ENCODE measurements at places on chromosomes 13 and 19.

DNA sequence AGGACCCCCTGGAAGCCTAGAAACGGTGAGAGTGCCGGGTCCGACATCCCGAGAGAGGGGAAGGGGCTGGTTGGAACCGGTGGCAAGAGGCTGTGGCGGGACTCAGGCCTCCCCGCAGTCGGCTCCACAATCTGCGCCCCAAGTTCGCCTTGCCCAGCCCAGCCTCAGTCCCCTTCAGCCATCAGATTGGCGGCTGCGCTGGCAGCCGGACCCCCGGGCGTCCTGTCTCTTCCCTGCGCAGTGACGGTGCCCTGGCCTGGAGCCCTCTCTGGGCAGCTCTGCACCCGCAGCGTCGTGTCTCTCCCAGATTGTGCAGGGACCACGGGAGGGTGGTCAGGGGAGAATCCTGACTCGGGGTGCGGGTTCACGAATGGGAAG, 315 bp downstream of the ZNF492 start:
- no peak for DNase-seq

DNA sequence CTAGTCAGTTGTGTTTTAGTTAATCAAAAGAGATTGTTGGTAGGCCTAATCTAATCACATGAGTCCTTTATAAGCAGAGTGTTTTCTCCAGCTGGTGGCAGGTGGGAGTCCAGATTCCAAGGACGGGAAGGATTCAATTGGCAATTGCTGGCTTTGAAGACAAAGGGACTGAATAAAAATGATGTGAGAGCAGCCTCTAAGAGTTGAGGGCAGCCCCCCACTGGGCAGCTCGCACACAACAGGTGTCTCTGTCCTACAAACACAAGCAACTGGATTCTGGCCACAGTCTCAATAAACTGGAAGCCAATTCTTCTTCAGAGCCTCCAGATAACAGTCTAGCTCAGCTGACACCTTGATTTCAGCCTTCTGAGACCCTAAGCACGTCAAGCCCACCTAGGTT, 915.2 kb downstream of the PCDH9 start:
- no peak for DNase-seq

DNA sequence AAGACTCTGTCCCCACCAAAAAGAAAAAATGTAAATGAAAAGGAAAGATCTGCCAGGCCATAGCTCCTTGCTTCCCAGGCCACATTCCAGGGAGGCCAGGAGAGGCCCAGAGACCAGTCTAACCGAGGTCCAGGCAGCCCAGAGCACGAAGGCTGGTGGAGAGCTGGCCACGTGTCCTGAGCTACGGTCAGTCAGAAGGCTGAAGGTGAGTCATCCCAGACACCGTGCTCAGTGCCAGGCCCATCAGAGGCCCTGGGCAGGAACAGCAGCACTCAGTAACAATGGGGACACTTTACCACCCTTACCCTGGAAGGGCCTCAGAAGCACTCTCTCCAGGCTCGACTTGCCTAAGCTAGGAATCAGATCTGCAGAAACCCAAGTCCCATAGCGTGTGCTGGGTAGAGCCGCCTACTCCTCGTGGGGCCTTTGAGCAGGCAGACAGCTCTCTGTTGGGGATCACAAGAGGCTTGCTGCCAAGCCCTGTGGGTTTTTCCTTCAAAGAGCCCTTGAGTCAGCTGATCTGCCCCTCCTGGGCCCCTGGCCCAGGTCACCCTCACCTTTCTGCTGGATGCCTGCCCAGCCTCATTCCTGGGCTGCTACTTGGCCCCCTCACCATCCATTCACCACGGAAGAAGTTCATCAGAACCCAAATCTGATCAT, 11.6 kb upstream of the DNMT1 start:
- peak; percentile 41 for DNase-seq

DNA sequence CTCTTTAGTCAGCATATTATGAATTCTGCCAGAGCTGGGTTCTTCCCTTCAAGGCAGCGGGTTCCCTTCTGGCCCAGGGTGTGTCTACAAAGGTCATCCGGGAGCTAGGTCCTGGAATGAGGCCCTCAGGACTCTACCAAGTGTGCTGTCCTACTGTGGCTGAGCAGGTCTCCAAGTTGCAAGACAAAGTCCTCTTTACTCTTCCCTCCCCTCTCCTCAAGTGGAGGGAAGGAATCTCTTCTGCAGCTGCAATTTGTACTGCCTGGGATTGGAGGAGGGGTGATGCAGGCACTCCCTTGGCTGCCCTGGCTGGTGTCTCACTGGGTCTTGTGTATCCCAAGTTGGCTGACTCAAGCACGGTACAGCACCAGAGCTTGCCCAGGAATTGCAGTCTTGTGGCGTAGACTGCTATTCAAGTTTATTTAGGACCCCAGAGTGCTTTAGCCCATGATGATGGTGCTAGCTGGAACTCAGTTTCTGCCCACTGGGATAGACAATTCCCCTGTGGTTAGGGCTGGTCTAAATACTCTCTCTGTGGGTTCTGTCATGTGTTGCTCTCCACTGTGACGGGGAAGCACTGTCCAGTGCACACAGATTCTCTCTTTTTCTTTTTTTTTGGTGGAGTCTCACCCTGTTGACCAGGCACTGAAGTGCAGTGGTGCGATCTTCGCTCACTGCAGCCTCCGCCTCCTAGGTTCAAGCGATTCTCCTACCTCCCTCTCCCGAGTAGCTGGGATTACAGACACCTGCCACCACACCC, 28.5 kb downstream of the RFC3 start:
- no peak for DNase-seq

- no peak for DNase-seq
Measured at GRCh38 chr13:25798998-25799397, 252.8 kb downstream of the SHISA2 start.

GRCh38 chr13:19661561-19661960, 28.1 kb downstream of the MPHOSPH8 start:
- no peak for DNase-seq

GRCh38 chr19:11659612-11660011, 62.3 kb downstream of the ZNF627 start:
- peak; percentile 9 for DNase-seq

- DNase-seq: no peak
Measured at GRCh38 chr19:44767295-44768180, 10.2 kb upstream of the CBLC start.

- no peak for DNase-seq
Measured at GRCh38 chr19:3055741-3056416, 6.4 kb downstream of the TLE5 start.

DNA sequence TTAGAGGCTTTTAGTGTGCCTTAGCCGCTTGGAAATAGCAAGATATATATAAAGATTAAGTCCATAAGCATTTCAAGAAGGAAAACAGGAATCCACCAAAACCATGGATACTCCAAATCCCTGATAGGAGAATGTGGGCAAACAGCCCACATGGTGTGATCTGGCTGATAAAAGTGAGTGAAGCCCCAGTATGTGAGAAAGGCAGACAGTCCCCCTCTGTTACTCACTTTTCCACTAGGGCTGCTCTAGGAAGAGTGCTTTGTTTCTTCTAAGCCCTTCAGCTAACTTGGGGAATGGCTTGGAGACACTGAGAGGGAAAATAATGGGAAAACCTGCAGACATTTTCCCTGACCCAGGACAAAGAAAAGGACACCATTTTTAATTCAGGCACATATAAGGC, 802.3 kb upstream of the PRR20A start:
- no peak for DNase-seq

GRCh38 chr13:55199134-55199533, 1941.6 kb upstream of the PRR20A start:
- no peak for DNase-seq

DNA sequence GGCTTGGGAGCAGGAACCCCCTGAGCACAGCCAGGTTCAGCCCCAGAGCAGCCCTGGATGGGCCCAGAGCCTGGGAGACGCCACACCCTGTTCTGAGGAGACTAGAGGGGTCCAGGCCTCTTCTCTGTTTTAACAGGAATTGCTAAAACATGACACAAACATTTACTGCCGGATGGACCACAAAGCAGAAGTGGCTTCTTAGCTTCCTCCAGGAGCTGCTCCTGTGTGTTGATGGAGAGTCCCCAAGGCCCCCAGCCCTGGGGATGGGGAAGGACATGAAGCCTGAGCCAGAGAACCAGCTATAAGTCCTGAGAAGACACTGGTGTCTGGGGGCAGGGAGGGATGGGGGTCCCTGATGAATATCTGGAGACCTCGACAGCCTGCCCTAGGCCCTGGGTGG, 14.6 kb downstream of the CEACAM3 start:
- DNase-seq: no peak

- DNase-seq: no peak
Measured at GRCh38 chr13:49062297-49062896, 86.7 kb downstream of the FNDC3A start.

DNA sequence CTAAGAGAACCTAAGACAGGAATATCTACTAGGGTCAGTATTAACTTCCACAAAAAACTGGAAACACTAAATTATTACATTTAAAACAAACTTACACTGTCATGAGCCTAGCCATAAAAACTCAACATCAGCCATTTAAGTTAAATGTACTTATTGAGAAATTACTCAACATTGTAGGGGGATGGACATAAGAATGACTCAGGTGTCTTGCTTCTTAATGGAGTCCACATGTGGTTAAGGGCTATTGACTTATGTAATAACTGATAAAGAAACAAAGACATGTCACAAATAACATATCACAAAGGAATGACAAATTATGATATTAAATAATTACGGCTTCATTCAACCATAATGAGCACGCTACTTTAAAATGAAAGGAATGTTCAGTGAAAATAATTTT, 36.2 kb downstream of the CLDN10 start:
- DNase-seq: peak; percentile 39

DNA sequence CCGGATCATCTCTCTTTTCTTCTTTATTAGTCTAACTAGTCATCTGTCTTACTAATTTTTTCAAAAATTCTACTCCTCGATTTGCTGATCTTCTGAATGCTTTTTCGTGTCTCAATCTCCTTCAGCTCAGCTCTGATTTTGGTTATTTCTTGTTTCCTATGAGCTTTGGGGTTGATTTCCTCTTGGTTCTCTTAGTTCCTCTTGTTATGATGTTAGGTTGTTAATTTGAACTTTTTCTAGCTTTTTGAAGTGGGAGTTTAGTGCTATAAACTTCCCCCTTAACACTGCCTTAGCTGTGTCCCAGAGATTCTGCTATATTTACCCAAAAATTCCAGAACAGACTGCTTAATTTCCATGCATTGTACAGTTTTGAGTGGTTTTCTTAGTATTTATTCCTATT, 3.4 kb downstream of the FCAR start:
- DNase-seq: no peak

- peak; percentile 22 for DNase-seq
Measured at GRCh38 chr13:109144693-109145437, 515.5 kb downstream of the MYO16 start.

GRCh38 chr19:43735957-43736356, 18.8 kb downstream of the SMG9 start:
- DNase-seq: peak; percentile 67

DNA sequence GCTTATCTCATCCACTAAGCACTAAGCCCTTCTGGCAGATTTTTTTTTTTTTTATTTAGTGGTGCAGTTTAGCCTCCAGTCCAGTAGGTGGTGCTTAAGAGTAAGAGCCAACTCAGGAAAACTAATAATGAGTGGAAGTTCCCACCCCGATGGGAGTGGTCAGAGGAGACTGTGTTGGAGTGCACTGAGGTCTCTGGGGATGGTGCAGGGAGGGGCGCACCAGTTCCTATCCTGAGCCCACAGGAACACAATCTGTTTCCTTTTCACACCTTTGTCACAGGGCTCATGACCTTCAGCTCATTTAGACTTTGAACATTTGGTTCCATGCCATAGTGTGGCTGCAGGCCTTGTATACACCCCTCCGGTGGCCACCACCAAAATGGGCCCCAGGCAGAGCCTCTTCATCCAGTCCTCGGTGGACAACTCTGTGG, 367.4 kb downstream of the SPRY2 start:
- no peak for DNase-seq

DNA sequence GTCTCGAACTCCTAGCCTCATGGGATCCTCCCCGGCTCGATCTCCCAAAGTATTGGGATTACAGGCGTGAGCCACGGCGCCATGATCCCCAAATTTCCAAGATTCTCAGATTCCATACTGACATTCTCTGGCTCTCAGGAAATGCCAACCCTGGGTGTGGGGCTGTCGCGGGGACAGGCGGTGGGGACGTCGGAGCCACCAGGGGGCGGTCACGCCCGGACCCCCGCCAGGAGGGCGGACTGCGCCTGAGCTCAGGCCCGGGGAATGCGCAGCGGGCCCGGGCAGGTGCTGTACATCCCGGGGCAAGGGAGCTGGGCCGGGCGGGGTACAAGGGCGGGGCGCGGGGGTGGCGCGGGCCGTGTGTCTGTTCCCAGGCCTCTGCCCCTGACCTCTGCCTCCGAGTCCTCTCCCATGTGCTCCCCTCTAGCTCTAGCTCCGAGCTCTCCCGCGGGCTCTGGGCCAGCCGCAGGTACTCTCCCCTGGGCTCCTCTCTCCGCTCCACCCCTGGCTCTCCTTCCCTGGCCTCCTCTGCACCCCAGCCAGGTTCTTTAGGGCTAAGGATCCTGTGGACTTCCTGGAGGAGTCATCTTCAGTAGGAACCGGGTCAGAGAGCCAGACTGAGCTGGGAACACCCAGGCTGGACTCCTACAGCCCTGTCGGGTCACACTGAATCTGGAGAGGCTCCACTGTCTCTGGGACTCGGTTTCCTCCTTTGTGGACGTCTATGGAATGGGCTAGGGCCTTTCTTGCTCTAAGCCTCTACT, 2.4 kb downstream of the PPP1R13L start:
- peak; percentile 44 for DNase-seq

DNA sequence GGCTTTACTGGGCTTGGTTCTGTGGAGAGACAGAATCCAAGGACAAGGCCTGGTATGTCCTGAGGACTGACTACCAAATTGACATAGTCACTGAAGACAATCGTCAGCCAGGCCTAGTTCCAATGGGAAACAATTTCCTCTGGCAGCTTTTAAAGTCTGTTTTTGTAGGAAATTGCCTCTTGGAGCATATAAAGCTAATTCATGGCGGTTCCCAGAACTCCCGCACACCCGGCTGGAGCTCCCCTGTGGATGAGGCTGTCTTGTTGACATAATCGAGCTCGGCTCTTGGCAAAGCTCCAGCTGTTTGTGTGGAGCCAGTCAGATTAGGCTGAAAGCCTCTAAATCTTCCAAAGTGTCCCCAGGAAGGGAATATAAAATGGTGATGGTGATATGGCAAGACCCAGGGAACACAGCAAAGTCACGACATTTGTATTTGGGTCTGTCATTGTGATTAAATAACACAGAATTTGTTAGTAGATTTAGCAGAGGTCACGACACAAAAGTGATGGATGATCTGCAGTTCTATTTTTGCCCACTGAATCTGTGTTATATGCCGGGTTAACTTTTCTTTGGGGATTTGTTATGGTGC, 395.0 kb downstream of the PCDH9 start:
- no peak for DNase-seq
